ENCODE measurements at places on chromosomes 11 and 22.

DNA sequence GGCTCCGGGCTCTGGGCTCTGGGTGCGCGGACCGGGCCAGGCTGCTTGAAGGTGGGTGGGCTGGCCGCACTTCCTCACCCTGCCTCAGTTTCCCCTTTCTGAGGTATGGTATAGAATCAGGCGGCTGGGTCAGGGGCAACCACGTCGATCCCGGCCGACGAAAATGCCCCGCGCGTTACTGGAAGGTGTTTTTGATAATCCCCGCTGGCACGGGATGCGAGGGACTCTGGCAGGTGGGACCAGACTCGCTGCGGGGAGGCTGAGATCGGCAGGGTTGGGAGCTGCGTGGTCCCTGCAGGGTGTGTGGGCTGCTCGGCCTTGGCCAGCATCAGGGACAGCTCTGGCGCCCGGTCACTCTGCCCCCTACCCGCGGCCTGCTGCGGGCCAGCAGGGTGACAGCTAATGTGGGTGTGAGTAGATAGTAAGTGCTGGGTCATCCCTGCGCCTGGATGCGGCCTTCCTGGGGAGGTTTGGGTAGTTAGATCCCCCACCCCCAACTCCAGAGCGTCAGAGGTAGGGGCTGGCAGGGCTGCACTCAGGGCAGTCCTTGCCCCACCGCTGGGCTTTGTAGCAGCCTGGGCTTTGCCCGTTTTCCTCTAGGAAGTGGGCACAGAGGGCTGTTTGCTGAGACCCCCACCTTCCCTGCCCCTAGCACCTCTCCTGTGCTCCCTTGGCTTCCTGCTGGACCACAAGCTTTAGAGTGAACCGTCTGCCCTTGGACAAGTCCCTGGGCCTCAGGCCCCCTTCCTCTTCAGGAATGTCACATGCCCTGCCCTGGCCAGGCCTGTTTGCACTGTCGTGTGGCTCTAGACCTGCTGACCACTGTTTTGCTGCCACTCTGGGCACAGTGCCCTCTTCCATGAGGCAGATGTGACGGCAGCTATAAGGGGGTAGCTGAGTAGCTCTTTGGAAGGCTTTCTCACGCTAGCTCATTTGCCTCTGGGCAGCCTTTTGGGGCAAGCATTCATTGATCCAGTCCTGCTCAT is 579 bp downstream of the TANGO2 start:
- no peak for DNase-seq

GRCh38 chr11:76962583-76963416 is 71.4 kb upstream of the B3GNT6 start:
- no peak for DNase-seq

DNA sequence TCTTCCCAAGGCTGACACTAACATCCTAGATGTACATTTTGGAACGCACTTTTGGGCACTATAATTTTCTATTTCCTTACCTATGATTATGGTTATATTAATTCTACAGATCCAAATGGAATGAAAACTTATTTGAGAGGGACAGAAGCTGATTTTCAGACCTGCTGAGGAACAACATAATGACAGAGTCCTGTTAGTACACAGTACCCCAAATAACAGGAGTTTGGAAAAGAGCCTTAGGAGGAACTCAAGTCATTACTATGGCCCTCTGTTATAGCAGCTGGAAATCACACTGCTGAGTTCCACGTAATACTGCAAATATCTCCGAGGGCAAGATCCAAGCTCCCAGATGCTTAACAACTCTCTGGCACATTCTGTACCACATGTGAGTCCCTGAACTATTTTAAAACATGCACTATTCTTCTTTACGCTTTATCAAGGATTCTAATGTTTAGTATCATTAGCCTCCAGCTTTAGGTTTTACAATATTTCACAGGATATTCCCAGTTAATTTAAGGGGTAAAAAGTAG is 1027.7 kb upstream of the CCDC90B start:
- no peak for DNase-seq

- no peak for DNase-seq
These were observed 23.8 kb upstream of the OAF start for GRCh38 chr11:120186774-120187591.

DNA sequence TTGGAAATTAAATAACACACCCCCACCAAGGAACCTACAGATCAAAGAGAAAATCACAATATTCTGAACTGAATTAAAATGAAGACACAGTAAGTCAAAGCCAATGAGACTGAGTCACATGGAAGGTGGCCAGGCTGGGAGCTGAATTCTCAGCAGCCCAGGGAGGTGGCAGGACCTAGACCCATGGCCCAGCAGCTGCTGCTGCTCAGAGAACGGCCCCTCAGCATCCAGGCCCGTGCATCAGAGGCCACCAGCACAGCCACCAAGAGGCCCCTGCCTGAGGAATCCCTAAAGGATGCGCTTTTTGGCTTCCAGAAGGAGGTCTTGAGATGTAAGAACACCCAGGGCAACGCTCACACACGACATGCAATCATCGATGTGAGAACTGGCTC is 35.0 kb downstream of the TBX1 start:
- DNase-seq, result no peak

GRCh38 chr11:4191031-4191571 is 96.5 kb downstream of the RRM1 start:
- DNase-seq, result no peak

GRCh38 chr11:57244911-57245310 is 7.9 kb upstream of the APLNR start:
- DNase-seq, result no peak

DNA sequence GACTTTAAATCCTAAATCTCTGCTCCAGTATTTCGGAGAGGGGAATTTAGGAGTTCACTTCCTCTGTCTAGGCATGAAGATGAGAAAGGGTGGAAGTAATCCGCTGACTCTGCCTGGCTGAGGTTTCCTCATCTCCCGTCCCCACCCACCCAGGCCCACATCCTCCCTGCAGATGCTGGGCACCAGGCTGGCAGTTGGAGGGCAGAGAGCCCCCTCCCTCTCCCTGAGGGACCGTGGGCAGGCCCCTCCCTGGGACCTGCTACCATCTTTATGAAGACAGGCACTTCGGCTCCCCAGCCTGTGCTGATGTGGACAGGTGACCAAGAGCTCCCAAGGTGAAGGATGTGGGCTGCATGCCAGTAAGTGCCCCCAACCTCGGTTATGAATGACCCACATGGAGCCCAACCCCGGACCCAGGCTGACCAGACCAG is 6.7 kb downstream of the CASTOR1 start:
- no peak for DNase-seq

- DNase-seq, result no peak
These were observed 184.2 kb downstream of the FAM76B start for GRCh38 chr11:95605271-95605940.

DNA sequence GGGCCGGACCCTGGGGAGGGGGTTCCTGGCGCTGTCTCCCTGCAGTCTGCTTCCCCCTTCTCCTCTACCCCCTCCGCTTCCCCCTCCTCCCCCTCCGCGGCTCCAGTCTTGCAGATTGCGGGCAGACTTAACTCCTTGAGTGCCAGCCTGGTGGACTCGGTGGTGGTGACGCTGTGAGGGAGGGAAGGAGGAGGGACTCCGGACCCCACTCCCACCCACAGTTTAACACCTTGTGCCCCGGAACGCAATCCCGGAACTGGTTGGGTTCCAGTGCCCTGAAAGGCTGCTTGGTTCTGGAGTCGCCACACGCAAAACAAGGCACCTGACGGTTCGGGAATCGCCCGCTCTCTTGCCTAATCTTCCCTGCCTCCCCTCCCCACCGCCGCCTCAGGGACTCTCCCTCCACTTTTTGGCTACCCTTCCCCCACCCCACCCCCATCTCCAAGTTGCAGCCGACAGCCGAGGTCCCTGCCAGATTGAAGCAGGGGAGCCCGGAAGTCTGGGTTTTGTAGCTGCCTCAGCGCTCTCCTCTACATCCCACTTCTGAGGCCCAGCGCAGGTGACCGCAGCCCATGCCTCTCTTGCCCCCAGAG is 3.9 kb upstream of the BCL9L start:
- DNase-seq, result no peak

DNA sequence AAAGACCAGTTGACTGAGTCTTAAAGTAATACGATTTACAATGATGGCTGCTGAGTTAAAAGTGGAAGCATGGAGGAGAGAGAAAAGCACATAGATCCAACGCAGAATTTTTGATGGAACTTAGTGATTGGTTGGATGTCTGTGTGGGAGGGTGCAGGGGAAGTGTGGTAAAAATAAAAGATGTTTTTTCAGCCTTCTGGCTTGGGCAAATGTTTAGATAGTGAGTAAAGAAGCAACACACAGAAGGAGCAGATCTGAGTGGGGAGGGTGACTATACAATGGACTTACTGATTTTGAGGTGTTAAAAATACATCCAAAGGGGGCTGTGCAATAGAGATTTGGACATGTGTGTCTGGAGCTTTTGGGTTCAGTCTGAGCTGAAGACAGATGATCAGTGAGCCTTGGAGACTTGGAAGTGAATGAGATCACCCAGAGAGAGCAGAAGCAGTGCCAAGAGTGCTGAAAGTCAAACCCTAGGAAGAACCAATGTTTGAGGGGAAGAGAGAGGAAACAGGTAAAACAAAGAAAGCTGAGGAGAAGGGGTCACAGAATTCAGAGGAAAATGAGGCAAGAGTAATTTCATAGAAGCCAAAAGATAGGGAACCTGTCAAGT is 8.6 kb downstream of the GRIA4 start:
- DNase-seq, result no peak

DNA sequence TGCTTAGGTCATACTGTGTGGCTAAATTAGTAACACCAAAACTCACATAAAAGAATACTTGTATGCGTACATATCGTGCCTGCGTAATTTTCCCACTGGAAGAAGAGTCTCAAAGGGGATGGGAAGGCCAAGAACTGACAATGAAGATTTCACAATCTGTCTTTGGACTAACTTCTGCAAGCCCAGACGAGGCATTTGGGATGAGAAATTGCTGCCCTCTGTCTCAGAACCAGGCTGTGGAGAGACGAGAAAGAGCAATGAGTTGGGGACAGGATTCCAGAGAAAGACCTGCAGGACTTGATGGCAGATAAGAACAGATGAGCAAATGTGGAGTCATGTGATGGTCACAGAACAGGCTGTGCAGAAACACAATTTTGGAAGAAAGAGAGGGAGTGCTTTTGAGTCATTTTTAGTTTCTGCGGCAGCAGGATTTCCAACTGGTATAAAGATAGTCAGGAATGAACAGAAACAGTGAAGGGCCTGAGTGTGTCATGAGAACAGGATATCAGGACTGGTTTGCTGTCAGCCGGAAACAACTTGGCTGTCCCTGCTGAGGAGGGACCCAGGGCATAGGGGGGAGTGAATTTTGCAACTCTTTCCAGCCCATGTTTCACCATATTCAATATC is 82.7 kb upstream of the CTSC start:
- no peak for DNase-seq

DNA sequence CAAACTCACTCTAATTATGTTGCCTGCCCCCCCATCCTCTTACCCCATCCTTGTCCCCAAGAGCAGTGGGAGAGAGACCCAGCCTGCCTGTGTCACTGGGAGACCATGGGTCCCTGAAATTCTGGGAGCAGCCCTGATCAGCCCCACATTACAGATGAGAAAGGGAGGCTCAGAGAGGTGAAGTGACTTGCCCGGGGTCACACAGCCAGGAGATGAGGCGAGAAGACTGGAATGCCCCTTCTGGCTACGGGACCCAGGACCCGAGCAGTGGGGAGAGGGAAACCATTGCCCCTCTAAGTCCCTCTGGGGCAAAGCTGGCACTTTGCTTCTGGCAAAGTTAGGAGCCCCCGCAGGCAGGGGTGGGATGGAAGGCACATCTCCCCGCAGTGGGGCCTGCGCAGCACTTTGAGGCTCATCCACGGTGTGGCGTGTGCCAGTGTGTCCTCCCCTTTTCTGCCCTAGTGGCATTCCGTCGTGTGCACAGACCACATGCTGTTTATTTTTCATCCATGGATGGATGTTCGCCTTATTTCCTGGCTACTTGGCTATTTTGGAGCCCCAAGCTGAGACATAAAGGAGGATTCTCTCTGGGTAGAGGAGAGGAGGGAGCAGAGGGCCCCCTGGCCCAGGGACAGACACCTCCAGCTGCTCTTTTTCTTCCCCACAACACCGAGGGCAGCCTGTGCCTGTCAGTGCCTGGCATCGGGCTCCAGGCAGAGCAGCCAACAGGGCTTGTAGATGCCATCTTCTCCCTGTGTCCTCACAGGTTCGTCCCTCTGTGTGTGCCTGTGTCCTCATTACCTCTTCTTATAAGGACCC is 3.7 kb upstream of the FGF3 start:
- DNase-seq, result no peak

DNA sequence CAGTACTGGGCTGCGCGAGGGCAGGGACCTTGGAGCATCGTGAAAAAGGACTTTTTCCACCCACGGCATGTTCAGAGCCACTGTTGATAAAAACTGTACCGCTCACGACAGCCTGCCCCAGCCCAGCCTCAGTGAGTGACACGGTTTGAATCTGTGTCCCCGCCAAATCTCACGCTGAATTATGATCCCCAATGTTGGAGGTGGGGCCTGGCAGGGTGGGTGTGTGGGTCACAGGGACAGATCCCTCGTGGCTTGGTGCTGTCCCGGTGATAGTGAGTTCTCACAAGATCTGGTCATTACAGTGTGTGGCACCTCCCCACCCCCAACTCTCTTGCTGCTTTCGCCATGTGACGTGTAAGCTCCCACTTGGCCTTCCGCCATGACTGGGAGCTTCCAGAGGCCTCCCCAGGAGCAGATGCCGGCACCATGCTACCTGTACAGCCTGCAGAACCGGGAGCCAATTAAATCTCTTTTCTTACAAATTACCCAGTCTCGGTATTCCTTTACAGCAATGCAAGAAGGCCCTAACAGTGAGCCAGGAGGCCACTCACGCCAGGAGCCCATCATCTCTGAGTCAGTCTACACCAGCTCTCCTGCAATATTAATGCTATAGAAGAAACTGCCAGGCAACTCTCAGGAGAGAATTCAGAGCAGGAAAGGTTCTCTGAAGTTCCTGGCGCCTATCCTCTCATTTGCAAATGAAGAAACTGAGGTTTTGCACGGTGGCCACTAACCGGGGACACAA is 1.3 kb downstream of the TOLLIP start:
- no peak for DNase-seq

DNA sequence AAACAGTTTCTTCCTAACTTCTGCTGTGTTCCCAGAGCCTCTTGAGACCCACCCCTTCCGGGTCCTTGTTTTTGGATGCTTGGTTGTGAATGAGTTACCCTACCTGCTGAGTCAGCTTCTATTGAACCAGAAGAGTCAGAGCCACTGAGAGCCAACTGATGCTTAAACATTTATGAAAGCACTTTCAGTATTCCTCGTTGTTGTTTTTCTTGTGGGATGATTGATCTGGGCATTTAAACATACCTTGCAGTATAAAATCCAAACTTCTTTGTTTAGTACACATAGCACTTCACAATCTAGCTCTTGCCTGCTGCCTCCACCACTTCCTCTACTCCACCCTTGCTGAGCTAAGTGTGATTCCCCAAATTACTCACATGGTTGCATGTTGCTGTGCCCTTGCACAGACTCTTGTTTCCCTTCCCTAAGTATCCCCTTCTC is 5.5 kb downstream of the PRSS23 start:
- peak; percentile 12 for DNase-seq

- DNase-seq, result no peak
These were observed 13.6 kb downstream of the KCNJ5 start for GRCh38 chr11:128904656-128905344.

- no peak for DNase-seq
These were observed 22.1 kb downstream of the GGTLC2 start for GRCh38 chr22:22666307-22667091.

- DNase-seq, result no peak
These were observed 7.4 kb downstream of the CBX6 start for GRCh38 chr22:38864361-38865191.

All from stimulated activated CD8-positive, alpha-beta memory T cell treated with anti-CD3 and anti-CD28 coated beads, Interleukin-4, amount 100 ng/mL, for 4 hours (primary cell).